ENCODE measurements at places on chromosomes 6 and 20. TPM values are rescaled to one million over a fixed set of nuclear protein-coding genes. Genes with fewer than 3 reads are reported as not detected.

DNA sequence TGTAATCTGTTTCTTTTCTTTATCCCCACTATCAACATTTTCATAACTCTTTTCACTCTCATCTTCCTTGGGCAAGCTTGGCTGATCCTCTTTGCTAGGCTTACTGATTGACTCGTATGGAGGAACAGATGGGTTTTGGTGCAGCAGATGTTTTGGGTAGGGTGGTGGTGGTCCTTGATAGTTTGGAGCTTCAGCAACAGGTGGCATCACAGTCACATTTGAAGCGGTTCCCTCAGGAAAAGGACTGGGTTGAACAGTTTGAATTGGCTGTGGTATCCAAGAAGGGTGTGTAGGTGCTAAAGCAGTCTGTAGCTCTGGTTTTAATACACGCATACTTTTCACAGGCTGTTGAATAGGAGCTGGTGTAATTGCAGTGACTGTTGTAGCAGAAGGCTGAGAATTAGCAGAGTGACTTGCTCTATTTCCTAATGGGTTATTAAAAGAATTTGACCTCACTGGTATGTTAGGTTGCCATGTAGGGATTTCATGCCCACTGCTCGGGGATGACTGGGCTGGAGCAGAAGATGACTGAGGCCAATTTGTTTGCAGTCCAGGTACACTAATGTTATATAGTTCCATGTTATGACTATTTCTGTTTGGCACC is 34.5 kb downstream of the LATS1 start:
- DNase-seq = no peak

GRCh38 chr20:34968042-34968775 is 12.5 kb downstream of the MYH7B start:
- no peak for DNase-seq

GRCh38 chr6:142918339-142919042 is 26.5 kb downstream of the HIVEP2 start:
- DNase-seq = no peak

DNA sequence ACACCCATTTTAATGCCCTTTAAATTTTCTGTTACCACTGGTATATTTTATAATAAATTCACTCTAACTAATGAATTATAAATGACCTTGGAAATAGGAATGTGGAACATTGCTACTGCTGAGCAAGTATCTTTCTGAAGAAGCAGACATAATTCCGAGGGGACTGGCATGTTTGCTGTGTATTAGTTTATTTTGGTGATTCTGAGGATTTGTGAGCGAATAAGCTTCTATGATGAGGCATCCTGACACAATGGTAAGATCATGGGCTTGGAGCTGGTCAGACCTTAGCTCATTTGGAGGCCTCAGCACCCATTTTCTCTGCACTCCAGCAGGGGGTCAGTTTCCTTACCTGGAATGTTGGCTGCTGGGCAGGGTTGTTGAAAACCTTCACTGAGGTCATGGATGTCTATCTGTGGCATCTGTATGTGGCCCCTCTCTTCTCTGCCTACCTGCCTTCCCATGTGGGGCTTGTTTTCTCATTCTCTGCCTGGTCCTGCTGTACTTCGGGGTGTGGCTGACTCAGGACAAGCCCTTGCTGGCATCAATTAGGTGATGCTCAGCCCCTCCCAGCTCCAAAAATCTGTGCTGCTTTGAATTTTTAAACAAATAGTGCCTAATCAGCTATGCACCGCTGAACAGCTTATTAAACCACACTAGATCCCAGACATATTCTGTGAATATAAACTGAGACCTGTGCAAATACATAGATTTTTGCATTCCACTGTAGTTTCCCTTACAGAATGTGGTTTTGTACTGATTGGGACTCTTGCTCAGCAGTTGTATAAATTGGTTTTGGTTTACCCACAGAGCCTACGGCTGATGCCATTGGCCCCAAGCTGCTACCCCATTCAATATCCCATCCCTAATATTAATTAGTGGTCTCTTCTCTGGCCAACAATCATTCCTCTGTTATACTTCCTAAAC is 10.7 kb downstream of the ARID1B start:
- DNase-seq = no peak

DNA sequence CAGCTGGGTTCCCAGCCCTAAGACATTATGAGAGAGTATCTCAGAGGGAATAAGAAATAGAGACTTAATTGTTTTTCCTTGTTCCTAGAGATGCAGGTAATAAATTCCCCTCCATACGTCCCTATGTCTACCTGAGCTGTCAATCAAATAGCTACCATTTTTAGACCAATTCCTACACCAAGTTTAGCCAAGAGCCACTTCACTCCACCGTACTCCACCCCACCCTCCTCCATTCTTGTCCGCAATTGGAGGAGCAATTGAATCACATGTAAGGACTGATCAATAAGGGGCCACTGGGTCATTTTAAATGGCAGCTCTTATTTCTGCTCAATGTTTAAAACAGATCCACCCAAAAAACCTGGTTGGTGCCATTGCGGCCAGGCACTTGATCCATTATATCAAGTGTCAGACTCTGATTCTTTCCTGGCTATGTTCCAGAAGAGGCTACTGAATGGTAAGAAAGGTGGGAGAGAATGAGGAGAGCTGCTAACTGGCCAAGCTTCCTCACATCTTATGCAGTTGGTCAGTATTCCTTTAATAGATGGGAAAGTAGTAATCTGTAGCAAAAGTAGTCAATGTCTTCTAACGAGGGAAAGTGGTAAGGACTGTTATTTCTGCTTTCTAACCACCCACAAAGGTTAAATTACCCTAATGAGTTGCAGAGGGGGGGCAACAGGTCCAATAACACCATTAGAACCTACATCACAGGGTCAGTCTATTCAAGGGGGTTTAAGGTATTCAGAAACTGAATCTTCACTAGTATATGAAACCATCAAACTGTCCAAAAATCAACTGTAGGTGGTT is 34.1 kb downstream of the ARHGAP18 start:
- DNase-seq = no peak

TRDN gene
- 13.5 TPM for total RNA-seq

TNF gene
- total RNA-seq = not detected
